ENCODE measurements at places on chromosomes 4 and X.

- DNase-seq: peak; percentile 46
These were observed 1.0 kb downstream of the PDE5A start for GRCh38 chr4:119627267-119628255.

DNA sequence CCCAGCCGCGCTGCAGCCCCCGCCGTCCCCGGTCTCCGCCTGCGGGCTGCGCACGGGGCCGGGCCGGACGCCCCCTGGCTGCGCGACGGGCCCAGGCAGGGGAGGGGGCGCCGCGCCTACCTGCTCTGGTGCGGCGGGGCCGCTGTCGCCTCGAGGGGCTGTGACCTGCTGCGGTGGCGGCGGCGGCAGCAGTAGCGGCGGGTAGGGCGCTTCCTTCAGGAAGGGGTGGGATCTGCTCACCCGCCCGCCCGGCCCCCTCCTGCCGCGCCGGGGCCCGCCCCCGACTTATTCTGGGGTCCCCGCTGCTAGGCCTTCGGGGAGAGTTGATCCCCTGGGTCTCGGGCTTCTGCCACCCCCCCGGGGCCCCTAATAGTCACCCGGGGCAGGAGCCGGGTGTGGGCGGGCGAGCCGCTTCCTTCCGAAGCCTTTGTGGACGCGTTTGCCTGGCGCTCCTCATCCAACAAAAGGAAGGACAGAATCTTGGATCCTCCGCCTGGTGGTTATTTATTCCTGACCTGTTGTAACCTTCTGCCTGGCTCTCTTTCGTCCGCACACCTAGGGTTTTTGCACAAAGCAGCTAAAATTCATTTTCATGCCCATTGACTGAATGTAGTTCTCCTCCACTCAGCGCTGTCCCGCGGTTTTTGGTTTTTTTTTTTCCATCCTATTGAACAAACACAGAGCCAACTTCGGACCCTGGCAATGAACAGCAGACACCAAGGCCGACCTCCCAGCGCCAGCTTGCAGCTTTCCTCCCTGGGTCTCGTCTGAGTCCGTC lies at the start of gene TMEM150C:
Gene TMEM150C, minus strand, starts transcription at position 203 of the 778 bp plus-strand sequence. CDS start 57,331 bp downstream, outside the sequence.
- no peak for DNase-seq

DNA sequence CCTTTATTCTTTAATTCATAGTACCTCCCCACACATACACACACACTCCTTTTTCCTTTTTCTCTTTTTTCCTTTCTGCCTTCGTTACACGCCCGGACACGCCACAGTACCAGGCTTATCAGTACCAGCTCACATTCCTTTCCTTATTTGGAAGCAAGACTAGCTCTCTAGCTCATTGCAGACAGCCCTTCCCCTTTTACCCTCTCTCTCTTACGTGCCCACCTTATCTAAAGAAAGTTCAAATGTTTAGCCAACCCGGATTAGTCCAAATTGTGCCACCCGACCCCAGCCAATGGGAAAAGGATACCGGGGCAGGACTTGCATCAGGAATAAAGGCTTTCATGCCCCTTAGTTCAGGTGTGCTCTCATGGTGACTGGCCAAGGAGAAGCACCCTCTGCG lies 194.7 kb upstream of the VCX3A start:
- no peak for DNase-seq

DNA sequence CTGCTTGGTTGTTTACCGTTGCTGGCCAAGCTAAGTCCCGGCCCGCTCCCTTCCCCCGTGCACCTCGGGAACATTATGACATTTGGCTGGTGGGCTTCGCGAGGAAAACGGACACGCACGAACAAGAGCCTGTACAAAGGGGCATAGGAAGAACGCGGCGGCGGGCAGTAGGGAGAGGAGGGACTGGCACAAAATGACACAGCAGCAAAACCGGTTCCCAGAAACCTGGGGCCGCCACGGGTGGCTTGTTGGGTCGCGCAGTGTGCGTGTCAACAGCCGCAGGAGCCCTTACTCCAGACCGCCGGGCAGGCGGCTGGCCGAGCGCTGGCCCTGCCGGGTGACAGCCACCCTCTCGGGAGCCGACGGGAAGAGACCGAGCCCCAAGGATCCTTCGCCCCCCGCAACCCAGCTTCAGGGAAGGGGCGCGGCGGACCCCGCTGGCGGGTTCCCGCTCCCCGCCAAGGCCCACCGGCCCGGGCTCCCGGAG lies 1.6 kb upstream of the LIN54 start:
- DNase-seq: peak; percentile 38

DNA sequence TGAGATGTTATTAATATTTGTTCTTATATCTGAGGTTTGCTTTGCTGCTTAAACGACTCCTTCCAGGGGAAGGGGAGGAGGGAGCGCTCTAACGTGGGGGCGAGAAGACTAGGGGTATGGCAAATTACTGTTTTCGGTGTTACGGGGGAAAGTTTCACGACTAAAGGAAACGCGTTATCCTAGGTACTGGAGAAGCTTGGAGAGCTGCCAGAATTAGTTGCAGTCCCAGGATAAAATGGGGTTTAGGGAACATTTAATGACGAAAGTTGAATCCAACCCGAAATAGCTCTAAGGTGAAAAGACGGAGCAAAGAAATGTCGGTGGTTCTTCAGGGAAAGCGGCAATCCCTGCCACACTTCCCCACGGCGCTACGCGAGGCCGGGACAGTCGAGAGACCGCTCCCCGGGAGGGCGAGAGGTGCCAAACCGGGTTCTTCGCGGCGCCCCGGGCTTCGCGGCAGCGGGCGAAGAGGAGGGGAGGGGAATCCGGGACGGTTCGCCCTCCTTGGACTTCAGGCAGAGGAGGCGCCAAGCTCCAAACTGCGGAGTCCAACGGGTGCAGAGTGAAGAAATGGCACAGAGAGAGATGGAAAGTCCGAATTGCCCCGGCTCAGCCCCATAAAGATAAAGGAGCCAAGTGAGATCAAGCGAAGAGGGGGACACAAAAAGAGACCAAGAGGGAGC lies 724 bp downstream of the THOC2 start:
- peak; percentile 5 for DNase-seq

DNA sequence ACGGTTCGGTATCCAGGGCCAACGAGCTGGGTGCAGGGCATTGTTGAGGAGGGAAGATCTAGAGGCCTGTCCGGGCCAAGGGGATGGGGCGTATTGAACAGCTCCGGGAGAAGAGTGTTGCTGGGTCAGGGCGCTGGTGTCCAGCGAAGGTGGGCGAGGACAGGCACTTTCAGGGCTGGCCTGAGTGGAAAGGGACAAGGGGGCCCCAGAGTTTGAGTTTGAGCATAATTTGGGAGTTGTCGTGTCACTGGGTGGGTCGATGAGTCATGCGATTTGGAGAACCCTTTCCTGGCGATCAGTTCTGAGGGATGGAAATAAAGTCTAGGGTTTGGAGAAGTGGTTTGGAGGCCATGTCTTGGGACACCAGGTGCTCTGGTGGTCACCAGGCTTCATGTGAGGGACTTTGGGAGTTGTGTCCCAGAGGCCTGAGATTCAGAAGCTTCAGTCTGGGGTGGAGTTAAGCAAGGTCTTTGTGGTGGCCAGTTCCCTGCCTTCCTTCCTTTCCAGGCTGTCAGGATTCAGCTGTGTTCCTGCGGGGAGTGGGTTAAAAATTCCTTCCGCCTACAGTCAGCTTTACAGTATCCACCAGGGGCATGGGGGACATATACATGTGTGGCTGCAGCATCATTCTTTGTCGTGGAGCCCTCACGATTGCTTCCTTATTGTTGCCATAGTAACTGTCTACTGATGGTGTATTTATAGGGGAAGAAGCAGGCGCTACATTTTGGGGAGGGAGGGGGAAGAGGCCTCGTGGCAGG lies 504 bp downstream of the PRRG3 start:
- no peak for DNase-seq

Data from activated CD4-positive, alpha-beta T cell treated with anti-CD3 and anti-CD28 coated beads, Interleukin-2, amount 50 U/mL, for 16 hours (primary cell).